ENCODE measurements at places on chromosomes 16 and 17.

- DNase-seq = no peak
Observed at GRCh38 chr17:41992576-41992975, 24.7 kb downstream of the DNAJC7 start.

DNA sequence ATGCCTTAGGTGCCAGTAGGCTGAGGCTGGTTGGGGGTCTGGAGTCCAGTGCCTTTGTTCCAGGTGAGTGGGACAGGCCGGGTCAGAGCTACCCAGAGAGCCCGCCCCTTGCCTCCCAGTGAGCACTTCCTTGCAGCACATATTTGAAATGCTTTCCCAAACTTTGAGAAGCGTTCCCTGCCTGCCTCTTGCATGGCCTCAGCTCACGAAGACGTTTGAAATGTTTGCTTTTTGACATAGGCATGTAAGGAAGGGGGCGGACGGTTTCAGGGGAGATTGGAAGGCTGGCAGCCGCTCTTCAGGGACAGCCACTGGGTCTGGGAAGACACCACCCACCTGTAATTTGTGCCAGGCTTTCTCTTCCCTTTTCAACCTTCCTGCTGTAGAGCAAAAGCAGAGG, 5.1 kb upstream of the FOXL1 start:
- no peak for DNase-seq

- DNase-seq = no peak
Observed at GRCh38 chr17:13584701-13585080, 17.0 kb downstream of the HS3ST3A1 start.

- no peak for DNase-seq
Observed at GRCh38 chr17:8964801-8965393, 610 bp downstream of the PIK3R5 start.

GRCh38 chr16:2500918-2501750, 12.6 kb upstream of the ATP6V0C start:
- peak; percentile 83 for DNase-seq

DNA sequence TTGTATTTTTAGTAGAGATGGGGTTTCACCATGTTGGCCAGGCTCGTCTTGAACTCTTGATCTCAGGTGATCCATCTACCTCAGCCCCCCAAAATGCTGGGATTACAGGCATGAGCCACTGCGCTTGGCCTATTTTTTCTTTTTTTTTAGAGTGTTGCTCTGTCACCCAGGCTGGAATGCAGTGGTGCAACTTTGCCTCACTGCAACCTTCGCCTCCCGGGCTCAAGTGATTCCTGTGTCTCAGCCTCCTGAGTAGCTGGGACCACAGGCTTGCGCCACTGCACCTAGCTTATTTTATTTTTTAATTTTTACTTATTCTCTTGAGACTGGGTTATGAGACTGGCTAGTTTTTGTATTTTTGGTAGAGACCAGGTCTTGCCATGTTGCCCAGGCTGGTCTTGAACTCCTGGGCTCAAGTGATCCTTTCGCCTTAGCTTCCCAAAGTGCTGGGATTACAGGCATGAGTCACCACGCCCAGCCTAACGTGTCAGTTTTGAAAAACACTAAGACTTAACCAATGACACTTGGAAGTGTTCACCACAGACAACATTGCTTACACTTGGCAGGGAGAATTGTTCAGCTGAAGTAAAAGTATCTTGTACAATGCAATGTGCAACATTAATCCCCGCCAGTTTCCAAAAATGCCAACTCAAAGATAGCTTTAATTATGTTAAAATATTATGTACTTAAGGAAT, 26.9 kb downstream of the ATAD5 start:
- DNase-seq = no peak

DNA sequence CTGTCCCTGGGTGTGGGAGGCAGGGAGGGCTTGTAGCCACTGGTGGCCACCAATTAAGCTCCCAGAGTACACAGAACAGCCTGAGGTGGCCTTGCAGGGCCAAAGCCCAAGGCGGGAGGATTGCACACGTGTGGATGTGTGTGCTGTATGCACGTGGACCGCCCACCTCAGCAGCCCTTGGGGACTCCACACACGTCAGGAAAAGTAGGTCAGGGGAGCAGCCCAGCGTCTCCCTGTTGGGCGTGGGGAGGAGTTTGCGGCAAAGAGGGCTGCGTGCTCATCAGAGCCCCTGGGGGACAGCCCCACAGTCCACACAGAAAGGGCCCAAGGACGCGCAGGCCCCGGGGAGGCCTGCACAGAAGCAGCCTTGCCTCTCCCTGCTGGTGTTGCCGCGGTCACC, 19.6 kb downstream of the SBK1 start:
- no peak for DNase-seq

GRCh38 chr16:79714440-79714839, 113.9 kb upstream of the MAF start:
- no peak for DNase-seq

DNA sequence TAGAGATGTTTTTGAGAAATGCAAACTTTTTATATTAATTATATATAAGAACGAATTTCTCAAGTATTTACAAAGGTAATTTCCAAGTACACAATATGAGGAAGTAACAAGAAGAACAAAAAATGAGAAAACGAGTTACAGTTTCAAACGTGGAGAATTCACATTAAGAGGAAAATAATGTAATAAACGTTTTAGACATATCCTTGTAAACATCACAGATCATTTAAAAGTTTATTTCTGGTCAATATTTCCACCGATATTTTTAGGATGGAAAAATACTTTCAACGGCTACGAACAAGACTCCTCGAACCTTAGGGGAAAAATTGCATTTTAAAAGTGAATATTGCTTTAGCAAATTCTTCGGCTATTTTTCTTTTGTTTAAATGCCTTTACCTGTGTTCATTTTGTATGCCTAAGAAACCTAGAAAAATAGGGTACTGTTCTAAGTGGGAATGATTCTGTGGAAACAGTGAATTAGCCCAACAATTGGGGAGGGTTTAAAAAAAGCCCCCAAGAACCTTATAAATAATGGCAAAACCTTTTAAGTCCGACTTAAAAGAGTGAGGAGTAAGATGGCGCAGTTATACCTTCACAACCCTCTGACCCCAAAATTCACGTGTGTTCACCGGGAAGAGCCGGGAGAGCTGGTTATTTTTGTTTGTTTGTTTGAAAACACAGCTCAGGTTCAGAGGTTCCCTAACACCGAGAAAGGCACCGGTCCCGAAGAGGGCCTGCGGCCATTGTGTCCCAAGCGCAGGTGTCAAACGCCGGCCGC, 3.3 kb downstream of the HNF1B start:
- DNase-seq = no peak
